Stimulated activated CD8-positive, alpha-beta memory T cell treated with anti-CD3 and anti-CD28 coated beads, Interleukin-4, amount 100 ng/mL, for 24 hours (primary cell): ENCODE measurements at places on chromosomes 3 and 15.

DNA sequence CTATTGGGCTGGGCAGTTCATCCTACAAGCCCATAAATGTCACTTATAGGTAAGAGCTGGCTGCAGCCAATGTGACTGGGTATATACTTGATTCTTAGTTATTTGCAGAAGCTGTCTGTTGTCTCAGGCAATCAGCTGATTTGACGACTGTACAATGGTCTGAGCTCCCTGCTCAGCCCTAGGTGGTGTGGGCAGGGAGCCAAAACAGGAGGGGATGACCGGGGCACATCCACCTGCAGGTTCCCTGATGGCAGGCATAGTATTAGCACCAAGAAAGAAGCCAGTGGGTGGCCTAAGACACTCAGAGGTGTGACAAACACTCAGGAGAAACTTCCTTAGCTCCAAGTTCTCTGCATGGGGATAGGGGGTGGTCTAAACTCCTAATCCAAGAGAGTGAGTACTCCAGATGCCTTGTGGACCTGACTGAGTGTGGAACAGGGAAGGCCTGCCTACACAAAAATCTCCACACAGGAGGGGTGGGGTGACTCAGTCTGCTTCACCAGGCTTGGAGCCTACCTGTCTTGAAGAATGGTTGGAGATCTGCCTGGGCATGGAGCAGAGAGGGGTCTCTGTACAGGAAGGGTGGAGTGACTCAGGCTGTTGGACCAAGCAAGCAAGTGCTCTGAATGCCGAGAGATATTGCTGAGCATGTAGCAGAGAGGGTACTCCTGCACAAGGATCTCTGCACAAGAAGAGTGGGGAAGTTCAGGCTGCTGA, 690.4 kb upstream of the NAALADL2 start:
- no peak for DNase-seq

GRCh38 chr3:38620236-38620635, 29.3 kb downstream of the SCN5A start:
- DNase-seq: no peak

GRCh38 chr3:193114431-193115340, 126.3 kb upstream of the PLAAT1 start:
- DNase-seq: no peak

GRCh38 chr15:63611177-63611576, 14.0 kb downstream of the FBXL22 start:
- DNase-seq: no peak

DNA sequence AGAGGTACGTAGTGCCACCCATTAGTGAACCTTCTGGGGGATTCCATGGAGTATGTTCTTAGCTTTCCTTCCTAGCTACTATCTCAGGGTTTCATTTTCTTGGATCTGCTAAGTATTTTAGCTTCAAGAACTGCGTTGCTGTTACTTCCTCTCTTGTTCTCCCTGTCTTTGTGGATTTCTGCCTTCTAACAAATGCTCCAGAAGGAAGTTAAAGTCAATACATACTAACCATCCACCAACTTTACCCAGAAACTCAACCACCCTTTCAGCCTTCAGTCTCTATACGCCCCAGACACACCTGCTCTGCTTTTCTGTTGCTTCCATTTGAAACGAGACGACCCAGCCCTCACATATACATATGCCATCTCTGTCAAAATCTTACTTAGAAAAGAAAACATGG, 2.4 kb upstream of the KLF13 start:
- no peak for DNase-seq

GRCh38 chr3:147656023-147656422, 246.9 kb downstream of the ZIC1 start:
- no peak for DNase-seq

DNA sequence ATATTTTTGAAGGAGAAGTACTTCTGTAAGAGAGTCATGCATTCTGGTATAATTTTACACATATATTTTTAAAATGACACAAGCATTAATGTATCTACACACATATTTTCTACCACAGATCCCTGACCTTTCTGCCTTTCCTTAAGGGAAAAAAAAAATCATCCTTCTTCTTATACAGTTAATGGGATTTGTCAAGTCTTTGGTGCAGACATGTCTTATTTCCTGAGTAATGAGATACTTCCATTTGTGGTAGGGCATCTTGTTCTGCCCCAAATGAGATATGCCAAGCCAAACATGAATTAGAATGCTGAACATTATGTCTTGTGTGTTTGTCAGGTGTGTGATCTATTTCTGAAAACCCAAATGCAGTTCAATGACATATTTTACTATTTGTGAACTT, 329.9 kb downstream of the RBMS3 start:
- DNase-seq: no peak

- no peak for DNase-seq
Observed at GRCh38 chr15:70314688-70315087, 217.0 kb upstream of the TLE3 start.

DNA sequence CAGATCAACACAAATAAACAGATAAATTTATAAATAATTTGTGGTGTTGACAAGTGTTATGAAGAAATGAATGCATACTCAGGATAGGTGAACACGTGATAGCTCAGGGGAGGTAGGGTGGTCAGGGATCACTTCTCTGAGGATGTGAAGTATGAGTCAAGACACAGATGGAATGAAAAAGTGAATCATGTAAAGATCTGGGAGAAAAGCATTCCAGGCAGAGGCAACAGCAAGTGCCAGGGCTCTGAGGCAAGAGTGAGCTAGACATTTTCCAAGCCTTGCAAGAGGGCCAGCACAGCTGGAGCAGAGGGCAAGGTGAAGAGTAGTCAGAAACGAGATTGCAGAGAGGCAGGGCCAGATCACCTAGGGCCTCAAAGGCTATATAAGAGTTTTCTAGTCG, 177.8 kb downstream of the WNT5A start:
- no peak for DNase-seq

DNA sequence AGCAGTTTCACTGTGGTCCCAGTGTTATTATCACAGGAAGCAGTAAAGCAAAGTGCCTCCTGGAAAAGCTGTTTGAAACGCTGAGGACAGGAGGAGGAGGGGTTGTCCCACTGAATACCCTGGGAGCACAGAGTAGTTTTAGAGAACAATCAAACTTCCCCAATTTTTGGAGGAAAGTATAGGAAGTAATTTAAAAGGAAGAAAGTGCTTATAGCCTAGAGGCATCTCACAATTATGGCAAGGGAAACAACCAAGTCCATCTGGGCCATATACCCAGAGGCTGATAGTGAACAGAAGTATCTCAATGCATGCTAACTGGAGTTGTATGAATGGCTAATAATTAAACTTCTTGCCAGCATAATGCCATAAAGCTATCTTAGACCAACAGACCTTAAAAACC, 137.2 kb upstream of the EPHA6 start:
- no peak for DNase-seq

DNA sequence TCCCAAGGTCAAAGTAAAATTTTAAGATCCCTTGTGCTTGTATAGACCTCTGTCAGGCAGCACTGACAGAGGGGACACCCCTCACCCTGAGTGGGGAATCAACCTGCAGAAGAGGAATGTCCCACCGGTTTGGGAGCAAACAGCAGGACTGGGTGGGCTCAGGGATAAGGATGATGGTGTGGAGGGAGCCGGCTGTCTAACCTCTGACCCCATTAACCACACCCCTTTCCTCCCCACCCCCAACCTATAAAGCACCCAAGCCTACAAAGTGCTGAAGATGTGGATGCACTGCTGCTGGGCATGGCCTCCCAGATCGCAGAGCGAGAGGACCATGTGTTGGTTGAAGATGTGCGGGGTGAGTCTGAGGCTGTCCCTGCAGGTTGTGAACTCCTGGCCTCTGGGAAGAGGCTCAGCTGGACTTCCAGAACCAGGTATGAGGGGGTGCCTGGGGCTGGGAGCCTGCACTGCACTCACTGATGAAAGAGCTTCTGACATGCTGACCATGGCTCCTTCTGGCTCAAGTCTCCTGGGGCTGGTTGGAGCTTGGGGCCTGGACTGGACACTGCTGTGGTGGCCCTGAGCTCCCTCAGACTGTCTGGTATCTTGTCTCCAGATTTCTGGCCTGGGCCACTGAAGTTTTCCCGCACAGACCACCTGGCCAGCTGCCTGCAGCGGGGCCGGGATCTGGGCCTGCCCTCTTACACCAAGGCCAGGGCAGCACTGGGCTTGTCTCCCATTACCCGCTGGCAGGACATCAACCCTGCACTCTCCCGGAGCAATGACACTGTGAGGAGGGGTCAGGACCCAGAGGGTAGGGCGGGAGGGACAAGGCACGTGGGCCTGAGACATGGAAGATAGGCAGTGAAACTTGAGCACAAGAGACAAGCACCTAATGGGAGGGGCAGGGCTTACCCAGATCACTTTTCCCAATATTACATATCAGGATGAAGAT, 9.3 kb downstream of the DUOX1 start:
- no peak for DNase-seq
